ENCODE measurements at places on chromosomes 12 and 14.

- peaks cover 7% of the 10 kb centered on the region for H3K4me1 ChIP-seq
- no peak for DNase-seq
These were observed 349 bp downstream of the CDC42BPB start for GRCh38 chr14:103057028-103057371.

DNA sequence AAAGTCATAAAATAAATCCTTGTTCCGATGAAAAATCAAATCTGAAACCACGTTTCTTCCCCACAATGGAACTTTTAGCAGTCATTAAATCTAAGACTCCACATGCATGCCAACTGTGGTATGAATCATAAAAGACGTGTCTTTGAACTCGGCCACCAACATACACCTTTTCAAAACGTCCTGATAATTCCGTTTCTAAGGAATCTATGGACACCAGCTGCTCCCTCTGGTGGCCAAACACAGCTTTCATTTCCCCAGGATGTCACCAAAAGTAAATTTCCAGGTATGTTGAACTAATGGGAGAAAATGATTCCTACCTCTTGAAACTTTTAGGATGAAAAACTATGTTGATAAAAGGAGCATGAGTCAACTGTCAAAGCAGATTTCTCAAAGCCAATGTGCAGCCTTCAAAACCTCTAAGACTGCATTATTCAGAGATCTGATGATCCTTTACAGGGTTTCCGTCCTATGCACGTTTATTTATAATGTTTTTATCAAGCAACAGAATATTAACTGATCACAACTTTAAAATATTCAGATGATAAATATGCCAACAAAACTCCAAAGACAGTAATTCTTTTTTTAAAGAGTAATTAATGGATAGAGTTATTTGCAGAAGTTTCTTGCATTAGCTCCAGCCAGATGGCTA lies 96.2 kb downstream of the CIT start:
- no peaks in the 10 kb centered on the region for H3K4me1 ChIP-seq
- H3K27ac ChIP-seq, result no peak overlapping the region
- H3K27me3 ChIP-seq, result no peaks in the 10 kb centered on the region
- peak; percentile 9 for DNase-seq
- peaks cover 86% of the 10 kb centered on the region for H3K36me3 ChIP-seq

DNA sequence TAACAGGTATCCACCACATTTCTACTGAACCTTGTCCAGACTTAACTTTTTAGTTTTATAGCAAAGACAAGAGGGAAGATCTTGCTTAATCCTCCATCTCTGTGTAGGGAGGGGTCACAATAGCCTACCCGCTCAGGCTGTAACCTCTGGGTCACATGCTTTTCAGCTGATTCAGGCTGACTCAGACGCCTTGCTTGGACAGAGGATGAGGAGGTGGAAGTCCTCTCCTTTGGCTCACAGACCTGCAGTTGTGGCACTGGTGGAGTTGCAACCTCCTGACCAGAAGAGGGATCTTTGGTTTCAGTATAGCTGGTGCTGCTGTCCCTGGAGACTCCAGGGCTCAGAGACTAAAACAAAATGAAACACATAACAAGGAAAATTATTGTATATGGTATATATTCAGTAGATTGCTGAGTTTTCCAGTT lies 16.2 kb downstream of the ACIN1 start:
- H3K36me3 ChIP-seq, result peaks cover 96% of the 10 kb centered on the region
- DNase-seq, result no peak
- no peaks in the 10 kb centered on the region for H3K27me3 ChIP-seq
- H3K4me3 ChIP-seq, result no peak overlapping the region

DNA sequence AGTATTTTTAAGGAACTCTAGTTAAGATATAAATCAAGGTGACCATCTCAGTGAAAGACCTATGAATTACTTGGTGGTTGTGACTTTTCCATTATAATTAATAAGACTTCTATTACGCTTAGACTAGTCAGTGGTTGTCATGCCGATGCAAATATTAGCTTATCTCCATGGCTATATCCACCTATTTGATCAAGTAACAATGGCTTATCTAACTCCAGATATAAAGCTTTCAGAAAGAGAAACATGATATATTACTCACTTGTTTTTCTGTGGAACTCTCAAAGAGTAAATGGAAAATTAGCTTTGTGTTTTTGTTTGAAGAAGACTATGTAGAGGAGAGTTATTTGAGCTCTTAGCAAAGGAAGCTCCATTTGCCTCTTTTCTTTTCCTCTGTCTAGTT lies 323.8 kb upstream of the DCN start:
- H3K4me3 ChIP-seq, result no peak overlapping the region
- no peak overlapping the region for H3K27ac ChIP-seq
- DNase-seq, result no peak

GRCh38 chr12:55845361-55845760 lies 2.6 kb upstream of the MMP19 start:
- H3K27ac ChIP-seq, result no peak overlapping the region
- no peaks in the 10 kb centered on the region for H3K36me3 ChIP-seq
- H3K27me3 ChIP-seq, result no peaks in the 10 kb centered on the region
- peaks cover 19% of the 10 kb centered on the region for H3K4me1 ChIP-seq
